ENCODE measurements at places on chromosomes 3 and 15.

DNA sequence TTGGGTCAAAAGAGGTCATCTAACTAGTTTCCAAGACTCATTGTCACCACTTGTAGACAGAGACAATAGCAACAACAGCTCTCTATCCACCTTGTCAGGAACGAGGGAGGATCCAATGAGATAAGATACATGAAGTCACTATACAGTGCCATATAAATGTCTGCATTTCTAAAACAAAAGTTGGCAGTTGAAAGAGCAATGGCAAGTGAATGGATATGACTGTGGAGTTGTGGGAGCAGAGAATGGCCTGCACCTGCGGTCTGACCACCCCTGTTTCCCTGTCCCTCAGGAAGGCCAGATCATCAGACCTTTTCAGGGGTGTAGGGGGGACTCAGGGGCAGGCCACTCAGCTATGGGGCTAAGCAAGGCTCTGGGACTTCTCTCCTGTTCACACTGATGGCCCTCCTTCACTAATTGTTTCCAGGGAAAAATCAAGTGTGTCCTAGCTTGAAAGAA, 40.7 kb upstream of the PSMD6 start:
- DNase-seq = no peak

GRCh38 chr3:3625544-3626271, 173.5 kb upstream of the LRRN1 start:
- no peak for DNase-seq

DNA sequence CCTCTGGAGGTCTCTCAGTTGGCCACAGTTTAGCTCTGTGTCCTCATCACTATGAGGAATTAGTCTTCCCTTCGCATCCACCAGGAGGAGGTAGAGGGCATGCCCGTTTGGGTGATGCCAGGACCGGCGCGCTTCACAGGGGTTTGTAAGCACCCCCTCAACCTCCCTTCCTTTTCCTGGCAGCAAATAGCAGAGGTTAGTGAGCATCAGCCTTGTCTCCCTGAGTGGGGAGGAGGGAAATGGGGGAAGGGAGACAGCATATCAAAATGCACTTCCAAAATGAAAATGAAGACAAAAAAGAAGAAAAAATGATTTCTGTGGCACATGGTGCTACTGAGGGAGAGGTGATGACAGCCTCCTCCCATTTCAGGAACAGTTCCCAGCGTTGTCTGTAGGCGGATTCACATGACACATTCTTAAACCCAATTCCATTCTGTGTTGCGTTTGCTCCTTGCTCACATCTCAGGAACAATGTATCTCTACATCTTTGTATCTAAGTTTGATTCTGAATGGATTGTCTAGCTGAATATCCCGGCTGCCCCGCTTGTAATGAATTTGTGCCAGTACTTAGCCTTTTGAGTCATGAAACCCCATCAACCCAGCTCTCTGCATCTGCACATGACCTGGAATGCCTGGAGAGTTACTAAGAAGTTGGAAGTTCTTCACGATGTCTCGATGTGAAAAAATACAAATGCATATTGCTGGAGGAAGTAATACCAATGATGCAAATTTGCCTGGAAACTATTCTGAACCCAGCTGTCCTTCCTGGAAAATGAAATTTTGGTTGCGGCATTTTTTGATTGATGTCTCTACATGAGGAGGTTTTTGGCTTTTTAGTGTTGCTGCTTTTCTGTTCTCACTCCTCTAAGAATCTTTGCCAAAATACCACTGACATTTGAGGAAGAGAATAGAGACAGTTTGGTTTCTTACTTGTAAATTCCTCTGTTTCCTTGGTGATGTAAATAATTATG, 45.2 kb downstream of the TYRO3 start:
- DNase-seq = no peak

DNA sequence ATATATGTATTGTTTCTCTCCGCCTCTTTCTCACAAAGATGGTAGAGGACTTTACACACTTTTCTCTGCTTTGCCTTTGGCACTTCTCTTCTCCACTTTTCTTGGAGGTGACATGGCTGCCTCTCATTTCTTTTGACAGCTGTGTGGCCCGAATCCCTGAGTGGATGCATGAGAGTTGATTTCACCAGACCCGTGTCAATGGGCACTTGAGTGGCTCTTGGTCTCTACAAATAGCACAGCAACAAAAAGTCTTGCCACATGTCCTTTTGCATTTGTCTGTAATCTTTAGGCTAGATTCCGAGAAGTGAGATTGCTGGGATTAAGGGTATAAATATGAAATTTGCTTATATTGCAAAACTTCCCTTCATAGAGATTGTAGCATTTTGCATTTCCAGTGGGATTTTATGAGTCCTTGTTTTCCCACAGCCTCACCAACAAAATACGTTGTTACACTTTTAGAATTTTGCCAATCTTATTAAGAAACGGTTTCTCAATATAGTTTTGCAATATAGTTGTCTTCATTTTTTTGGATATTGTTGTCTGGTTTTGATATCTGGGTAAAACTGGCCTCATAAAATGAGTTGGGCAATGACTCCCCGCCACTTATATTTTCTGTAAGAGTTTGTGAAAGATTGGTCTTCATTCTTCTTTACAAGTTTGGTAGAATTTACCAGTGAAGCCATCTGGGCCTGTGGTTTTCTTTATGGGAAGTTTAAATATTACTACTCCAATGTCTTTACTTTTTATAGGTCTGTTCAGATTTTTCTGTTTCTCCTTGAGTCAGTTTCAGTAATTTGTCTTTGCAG, 5.2 kb upstream of the TRPM1 start:
- no peak for DNase-seq

- no peak for DNase-seq
These were observed 30.8 kb downstream of the CCDC80 start for GRCh38 chr3:112610121-112610520.

- no peak for DNase-seq
These were observed 59.9 kb upstream of the LRTM1 start for GRCh38 chr3:54987719-54988118.

- no peak for DNase-seq
These were observed 108.2 kb downstream of the LRRK1 start for GRCh38 chr15:101027273-101027901.

DNA sequence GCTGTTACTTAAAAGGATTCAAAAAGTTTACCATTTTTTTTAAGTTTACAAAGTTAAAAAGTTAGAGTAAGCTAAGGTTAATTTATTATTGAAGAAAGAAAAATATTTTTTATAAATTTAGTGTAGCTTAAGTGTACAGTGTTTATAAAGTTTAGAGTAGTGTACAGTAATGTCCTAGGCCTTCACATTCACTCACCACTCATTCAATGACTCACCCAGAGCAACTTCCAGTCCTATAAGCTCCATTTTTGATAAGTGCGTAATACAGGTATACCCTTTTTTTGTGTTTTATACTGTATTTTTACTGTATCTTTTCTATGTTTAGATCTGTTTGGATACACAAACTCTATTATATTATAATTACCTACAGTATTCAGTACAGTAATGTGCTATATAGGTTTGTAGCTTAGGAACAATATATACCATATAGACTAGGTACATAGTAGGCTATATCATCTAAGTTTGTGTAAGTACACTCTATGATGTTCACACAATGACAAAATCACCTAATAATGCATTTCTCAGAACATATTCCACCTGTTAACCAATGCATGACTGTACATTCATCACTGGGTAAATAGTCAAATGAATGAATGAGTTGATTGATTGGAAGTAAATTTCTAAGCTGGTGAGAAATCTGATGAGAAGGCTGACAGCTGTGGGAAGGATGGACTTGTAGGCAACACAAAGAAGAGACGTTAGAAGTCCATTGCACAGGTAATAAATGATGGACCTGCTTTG, 95.2 kb upstream of the CDIN1 start:
- no peak for DNase-seq

- DNase-seq = no peak
These were observed 73.0 kb upstream of the PROK2 start for GRCh38 chr3:71857956-71858355.

DNA sequence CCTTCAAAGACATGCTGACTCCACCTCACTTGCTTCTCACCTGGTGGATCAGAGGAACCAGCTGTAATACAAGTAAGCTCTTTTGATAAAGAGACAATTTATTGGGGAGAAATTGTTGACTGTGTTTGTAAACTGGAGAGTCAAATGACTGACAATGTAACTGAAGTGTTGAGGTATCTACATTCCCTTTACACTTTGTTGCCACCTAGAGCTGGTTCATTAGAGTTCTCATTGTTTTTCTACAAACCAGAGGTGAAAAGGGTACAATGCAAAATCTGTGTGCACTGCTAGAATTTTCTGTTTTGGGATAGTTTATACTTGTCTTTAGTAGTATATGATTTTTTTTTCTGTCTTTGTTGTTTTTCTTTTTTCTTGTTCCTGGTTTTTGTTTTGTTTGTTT, 8.7 kb upstream of the LRRC58 start:
- DNase-seq = no peak

- DNase-seq = no peak
These were observed 12.4 kb upstream of the CEP152 start for GRCh38 chr15:48823237-48823636.

- DNase-seq = no peak
These were observed 239.5 kb downstream of the CHL1 start for GRCh38 chr3:436053-436452.

- DNase-seq = no peak
These were observed 649.2 kb downstream of the ZPLD1 start for GRCh38 chr3:103083848-103084631.

DNA sequence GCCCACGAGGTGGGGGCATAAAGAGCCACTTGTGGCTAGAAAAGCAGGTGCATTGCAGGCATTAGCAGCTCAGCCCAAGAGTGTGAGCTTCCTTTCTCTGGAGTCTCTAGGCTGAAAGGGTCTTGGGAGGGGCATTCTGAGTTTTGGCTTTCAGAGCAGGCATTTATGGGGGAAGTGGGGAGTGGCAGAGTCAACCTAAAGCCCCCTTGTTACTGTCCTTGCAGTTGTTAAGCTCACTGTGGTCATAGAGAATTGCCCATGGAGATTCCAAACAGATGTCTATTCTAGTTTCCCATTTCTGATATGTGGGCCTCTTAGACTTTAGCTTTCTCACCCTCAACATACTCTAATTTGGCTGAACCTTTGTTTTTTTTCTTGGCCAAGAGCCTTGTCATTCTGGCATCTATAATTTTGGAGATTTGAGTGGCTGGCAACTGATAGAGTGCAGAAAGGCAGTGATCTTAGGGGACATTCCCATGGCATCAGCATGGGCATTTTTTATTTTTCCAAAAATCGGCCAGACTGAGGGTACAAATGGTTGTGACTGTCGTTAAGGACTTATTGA, 217.9 kb downstream of the THSD4 start:
- no peak for DNase-seq

DNA sequence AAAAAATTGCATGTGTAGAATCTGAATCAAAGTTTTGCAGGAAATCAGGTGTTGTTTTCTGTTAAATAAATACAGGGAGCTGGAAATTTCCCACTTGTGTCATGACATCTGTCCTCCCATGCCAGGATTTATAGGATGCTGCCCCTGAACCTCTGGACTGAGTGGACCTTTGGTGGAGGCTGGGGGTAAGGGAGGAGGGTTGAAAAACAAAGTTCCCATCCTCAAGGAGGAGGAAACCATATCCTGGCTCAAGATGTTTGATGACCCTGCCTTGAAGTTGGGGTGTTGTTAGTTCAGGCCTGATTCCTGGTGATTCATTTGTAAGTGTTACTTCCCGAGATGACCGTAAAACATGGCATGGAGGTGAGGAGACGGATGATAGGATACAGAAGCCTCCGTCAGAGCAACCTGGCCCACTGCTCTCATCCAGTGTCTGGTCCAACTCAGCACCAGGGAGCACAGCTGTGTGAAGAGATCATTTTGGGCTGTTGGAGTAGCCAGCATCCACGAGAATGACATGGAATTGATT, 223.6 kb downstream of the CACNA2D3 start:
- no peak for DNase-seq

- no peak for DNase-seq
These were observed 101.8 kb downstream of the CHSY1 start for GRCh38 chr15:101149864-101150722.

DNA sequence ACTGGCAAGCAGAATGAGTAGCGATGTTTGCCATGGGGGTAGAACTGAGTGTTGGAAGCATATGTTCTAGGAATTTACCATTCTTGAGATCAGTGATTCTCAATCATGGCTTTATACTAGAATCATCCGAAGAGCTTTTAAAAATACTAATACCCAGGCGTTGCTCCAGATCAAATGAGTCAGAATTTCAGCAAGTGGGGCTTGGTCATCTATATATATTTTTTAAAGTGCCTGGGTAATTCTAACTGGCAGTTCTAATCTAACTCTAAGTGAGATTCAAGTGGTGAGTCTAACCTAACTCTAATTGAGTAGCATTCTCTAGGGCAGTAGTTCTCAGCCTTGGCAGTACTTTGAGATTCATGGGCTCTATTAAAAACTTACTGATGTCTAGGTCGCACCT, 20.8 kb downstream of the TM4SF1 start:
- no peak for DNase-seq

DNA sequence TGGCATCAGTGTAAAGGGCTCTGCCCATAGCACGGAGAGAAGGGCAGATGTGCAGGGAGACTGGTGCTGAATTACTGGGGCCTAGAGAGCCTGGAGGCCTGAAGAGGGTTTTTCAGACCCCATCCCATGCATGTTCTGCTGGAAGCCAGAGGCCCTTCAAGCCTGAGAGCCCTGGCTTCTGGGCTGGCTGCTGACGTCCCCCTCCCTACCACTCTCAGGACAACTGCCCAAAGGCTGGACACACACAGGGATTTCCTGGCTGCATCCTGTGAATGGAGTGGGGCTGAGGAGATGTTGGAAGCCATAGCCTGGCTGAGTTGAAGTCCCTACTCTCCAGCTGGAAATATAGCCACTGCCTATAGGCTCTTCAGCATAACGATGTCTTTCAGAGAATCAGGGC, 16.9 kb upstream of the DOCK3 start:
- no peak for DNase-seq

DNA sequence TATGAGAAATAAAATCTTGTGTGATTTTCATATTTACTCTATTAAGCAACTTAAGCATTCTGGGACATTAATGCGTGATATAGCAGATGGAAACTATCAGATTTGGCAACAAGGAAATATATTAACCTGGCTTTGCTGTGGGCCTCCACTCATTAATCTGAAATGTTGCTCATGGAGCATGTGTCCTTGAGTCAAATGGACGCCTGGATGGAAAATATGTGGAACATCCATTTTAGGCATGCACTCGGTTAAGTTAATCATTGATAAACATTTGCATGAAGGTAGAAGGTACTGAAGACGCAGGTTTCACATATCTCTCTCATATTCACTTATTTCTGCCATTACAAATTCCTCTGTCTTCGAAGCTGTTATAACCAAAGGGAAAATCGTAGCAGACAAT, 246.1 kb downstream of the NR2F2 start:
- DNase-seq = no peak

DNA sequence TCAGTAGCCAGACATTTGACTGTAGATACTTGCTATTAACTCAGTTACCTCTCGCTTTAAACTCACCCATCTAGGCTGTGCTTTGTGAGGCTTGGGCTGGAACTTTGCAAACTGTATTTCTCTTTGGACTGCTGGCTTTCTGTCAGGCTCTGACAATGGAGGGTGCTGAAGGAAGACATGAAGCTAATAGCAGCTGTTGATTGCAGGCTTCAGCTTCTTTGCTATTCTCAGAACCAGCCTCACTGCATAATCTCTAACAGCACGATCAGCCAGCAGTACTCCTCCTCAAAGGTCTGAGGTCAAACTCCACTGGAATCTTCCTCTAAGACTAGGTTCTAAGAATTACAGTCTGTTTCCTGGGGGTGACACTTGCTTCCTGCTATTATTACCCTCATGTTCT, 295.6 kb downstream of the ZBBX start:
- no peak for DNase-seq

Measured in activated naive CD4-positive, alpha-beta T cell (primary cell).